ENCODE measurements at places on chromosomes 3 and 15. TPM values are rescaled to one million over a fixed set of nuclear protein-coding genes. Genes with fewer than 3 reads are reported as not detected.

CCR4 gene
- 0.56 TPM for total RNA-seq

GRCh38 chr15:24621630-24622215 is 53.9 kb upstream of the NPAP1 start:
- H3K4me3 ChIP-seq: no peak overlapping the region
- no peaks in the 10 kb centered on the region for H3K4me1 ChIP-seq
- no peaks in the 10 kb centered on the region for H3K36me3 ChIP-seq

DNA sequence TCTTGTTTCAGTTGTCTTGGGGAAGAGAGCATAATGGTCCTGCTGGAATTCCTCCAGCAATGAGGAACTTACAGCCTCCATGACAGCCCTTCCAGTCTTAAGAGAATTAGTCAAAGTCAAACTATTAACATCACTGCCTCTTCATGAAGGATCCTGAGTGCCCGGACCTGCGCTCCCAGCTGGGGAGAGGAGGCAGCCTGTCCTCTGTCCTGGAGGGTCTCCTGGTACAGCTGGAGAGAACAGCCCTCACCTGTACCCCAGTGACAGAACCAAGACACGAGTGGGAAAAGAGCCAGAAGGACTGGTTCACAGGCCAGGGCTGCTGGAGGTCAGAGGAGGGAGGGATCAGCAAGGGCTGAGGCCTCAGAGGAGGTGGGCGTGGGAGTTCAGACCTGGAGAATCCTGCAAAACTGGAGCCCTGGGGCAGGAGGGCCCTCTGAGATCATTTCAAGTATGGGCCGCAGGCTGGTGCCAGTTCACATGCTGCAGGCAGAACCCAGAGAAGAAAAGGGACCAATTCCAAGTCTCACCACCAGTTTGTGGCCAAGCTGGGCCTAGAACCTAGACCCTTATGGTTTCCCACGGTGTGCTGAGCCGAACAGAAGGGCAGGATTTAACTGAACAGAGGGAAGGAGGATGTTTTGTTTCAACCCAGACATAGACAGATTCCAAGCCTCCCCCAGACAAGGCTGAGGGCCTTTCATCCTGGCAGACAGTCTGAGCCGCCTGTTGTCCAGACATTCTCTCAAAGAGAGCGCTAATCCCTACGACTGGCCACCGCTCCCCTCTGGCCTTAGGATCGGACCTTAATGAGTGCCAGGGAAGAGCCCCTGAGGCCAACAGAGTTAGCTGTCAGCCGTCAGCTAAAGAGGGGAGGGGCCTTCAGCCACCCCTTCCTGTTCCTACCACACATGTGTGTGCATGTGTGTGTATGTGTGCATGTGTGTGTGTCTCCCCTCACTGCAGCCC is 18.2 kb downstream of the LOXL1 start:
- no peaks in the 10 kb centered on the region for H3K27me3 ChIP-seq
- H3K4me3 ChIP-seq: no peak overlapping the region
- DNase-seq: no peak
- peaks cover 44% of the 10 kb centered on the region for H3K4me1 ChIP-seq
- peak overlapping the region; percentile 95 for H3K27ac ChIP-seq

GPR62 gene
- not detected for total RNA-seq

DNA sequence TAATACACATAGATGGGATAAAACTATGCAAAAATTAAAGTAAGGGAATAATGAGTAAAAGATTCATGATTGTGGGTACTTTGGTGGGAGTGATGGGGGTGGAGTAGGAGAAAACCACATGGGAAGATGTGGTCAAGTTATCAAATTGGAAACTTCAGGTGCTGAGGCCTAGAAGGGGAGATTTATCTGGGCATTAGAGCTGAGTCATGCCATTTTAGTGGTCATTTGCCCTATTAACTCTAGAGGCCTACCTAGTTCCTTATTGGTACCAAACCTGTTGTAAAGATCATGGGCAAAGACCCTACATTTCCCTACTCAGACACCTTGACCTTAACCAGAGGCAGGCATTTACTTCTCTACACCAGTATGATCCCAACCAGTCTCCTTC is 125.9 kb upstream of the BCL6 start:
- no peaks in the 10 kb centered on the region for H3K4me1 ChIP-seq
- no peaks in the 10 kb centered on the region for H3K27me3 ChIP-seq
- no peak overlapping the region for H3K27ac ChIP-seq

OSBPL10 gene
- 153 TPM for total RNA-seq

DNA sequence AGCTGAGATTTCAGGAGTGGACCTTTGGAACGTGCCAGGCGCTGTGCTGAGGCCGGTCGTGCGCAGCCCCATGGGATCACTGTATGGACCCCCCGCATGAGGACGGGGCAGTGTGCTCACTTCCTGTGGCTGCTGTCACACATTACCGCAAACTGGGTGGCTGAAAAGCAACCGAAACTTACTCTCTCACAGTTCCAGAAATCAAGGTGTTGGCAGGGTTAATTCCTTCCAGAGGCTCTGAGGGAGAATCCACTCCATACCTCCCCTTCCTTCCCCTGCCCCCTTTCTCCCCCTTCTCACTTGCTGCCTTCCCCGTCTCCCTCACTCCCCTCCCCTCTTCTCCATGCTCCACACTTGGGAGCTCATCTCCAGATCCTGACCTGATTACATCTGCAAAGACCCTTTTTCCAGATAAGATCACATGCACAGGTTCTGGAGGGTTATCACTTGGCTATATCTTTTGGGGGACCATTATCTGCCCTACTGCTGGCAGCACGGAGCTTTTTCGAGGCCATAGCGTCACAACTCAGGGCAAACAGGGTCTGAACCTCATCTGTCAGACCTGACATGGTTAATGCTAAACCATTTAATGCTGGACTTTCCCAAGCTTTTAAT is 41.2 kb downstream of the KLF13 start:
- H3K4me1 ChIP-seq: peaks cover 40% of the 10 kb centered on the region
- H3K27ac ChIP-seq: peak overlapping the region; percentile 86
- no peak for DNase-seq

ELP6 gene
- 16.5 TPM for total RNA-seq

TEX55 gene
- total RNA-seq: not detected

GRCh38 chr3:121584418-121584817 is 8.8 kb upstream of the FBXO40 start:
- DNase-seq: no peak
- H3K27ac ChIP-seq: no peak overlapping the region
- no peaks in the 10 kb centered on the region for H3K27me3 ChIP-seq
- no peaks in the 10 kb centered on the region for H3K4me1 ChIP-seq
- no peaks in the 10 kb centered on the region for H3K36me3 ChIP-seq
- no peak overlapping the region for H3K4me3 ChIP-seq

PTPRG gene
- total RNA-seq: 208 TPM

- H3K27ac ChIP-seq: peak overlapping the region; percentile 59
- no peak overlapping the region for H3K4me3 ChIP-seq
- no peaks in the 10 kb centered on the region for H3K27me3 ChIP-seq
- no peak for DNase-seq
- H3K4me1 ChIP-seq: peaks cover 49% of the 10 kb centered on the region
Measured at GRCh38 chr3:124299831-124300230, 307.9 kb upstream of the ROPN1 start.

MAGEL2 gene
- not detected for total RNA-seq

BFSP2 gene
- total RNA-seq: not detected

CASR gene
- not detected for total RNA-seq

CLDN16 gene
- not detected for total RNA-seq

DNA sequence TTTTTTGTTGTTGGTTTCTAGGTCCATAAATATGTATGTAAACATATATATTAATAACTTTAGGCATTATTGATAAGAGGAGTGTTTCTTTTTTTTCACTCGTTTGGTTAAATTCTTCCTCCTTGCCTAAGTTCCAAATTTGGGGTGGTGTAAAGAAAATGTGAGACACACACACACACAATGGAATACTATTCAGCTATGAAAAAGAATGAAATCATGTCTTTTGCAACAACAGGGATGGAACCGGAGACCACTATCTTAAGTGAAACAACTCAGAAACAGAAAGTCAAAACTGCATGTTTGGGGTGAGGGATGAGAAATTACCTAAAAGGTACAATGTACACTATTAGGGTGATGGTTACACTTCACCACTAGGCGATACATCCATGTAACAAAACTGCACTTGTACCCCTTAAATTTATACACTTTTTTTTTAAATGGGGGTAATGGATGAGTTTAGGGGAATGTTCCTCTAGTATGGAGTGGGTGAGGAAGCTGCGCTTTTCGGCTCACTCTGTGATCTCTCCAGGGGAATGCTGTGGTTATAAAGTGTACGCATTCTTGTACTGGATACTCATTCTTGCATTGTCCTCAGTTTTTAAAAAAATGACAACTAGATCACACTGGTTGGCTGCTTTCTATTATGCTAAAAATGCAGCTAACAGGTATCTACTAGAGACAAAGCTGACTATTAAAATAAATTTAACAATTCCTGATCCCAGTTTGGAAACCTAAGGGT is 50.8 kb upstream of the PPARG start:
- H3K4me1 ChIP-seq: peaks cover 11% of the 10 kb centered on the region
- H3K27me3 ChIP-seq: no peaks in the 10 kb centered on the region
- H3K4me3 ChIP-seq: no peak overlapping the region

DNA sequence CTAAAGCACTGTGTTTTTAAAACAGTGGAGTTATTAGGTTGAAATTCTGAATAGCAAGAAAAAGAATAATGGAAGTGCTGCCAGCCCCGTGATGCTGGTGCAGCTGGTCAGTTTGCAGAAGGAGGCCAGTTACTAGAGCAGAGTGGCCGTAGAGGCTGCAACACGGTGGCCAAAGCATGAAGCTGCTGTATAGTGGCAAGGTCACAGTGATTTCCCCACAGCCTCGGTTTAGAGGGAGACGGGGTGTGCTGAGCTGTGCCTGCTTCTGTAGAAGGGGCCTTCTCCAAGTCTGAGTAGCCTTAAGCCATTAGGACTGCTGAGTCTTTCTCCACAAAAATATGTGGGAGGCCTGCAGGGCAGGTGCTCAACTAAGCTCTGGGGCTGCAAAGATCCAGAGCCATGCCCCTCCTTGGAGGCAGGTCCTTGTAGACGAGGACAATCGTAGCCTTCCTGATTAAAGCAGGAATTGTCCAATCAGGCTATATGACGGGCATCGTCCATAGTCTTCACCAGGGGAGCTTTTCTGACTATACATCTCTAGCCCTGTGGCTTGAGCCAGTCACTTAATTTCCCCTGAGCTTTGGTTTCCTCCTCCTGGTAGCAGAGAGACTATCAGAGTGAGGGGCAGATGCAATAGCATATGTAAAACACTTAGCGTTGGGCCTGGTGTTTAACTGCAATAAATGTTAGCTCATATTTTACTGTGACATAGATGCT is 151.6 kb downstream of the PGPEP1L start:
- peaks cover 89% of the 10 kb centered on the region for H3K4me1 ChIP-seq
- H3K4me3 ChIP-seq: no peak overlapping the region
- no peak for DNase-seq
- no peaks in the 10 kb centered on the region for H3K27me3 ChIP-seq
- no peaks in the 10 kb centered on the region for H3K36me3 ChIP-seq

- no peaks in the 10 kb centered on the region for H3K4me1 ChIP-seq
- no peak overlapping the region for H3K4me3 ChIP-seq
- H3K27me3 ChIP-seq: no peaks in the 10 kb centered on the region
- no peak for DNase-seq
- no peak overlapping the region for H3K27ac ChIP-seq
- no peaks in the 10 kb centered on the region for H3K36me3 ChIP-seq
Measured at GRCh38 chr3:156593814-156594213, 38.9 kb upstream of the SSR3 start.

- no peak for DNase-seq
- peaks cover 9% of the 10 kb centered on the region for H3K4me1 ChIP-seq
- H3K27me3 ChIP-seq: no peaks in the 10 kb centered on the region
- H3K4me3 ChIP-seq: no peak overlapping the region
Measured at GRCh38 chr3:5058471-5058951, 63.6 kb upstream of the ARL8B start.

GRCh38 chr15:62957130-62957529 is 85.4 kb upstream of the TPM1 start:
- H3K36me3 ChIP-seq: no peaks in the 10 kb centered on the region
- H3K27ac ChIP-seq: no peak overlapping the region
- H3K4me1 ChIP-seq: peaks cover 12% of the 10 kb centered on the region
- no peak for DNase-seq

DNA sequence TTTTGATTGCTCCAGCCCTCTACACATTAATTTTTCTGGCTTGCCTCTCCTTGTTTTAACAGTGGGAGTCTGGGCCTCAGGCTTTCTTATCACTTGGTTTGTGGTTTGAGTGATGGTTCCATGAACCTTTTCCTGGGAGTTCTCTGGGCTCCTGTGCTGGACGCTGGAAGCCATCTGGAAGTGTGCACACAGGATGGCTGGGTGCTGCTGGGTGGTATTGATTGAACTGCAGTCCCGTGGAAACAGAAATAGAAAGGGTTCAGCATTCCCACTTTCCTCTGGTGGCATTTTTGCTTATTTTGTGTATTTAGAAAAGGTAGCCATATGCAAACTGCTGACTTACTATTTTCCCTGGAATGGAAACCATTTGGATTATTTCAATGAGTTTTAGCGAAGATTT is 25.6 kb downstream of the MITF start:
- no peaks in the 10 kb centered on the region for H3K36me3 ChIP-seq
- H3K4me3 ChIP-seq: peak overlapping the region; percentile 5
- no peaks in the 10 kb centered on the region for H3K27me3 ChIP-seq
- H3K4me1 ChIP-seq: peaks cover 47% of the 10 kb centered on the region

CCR3 gene
- total RNA-seq: not detected

GRCh38 chr3:13706451-13706850 is 157.5 kb downstream of the FBLN2 start:
- no peaks in the 10 kb centered on the region for H3K4me1 ChIP-seq
- no peak for DNase-seq
- H3K27me3 ChIP-seq: no peaks in the 10 kb centered on the region
- no peaks in the 10 kb centered on the region for H3K36me3 ChIP-seq

IL17RE gene
- 11.9 TPM for total RNA-seq

DNA sequence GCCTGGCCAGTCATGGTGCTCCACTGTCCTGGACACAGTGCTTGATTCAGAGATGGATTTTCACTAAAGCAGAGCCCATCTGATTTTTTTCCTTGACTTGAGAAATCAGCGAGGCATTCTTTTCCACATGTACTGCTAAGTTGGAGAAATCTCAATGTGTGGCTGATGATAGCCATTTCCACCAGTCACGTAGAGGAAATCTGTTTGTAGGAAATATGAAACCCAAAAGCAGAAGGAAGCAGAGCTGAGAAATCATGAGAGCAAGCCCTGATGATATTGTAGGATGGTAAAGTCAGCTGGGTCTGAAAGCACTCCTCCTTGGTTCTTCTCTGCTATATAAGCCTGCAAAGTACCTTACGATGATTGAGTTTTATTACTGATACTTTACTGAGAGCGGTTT is 1233.4 kb downstream of the ROBO2 start:
- DNase-seq: no peak
- H3K4me3 ChIP-seq: no peak overlapping the region
- H3K27ac ChIP-seq: no peak overlapping the region
